ENCODE measurements at places on chromosomes 5 and 9.
A peak's percentile ranks its signal among the peaks of the same experiment; 100 is the strongest.

GRCh38 chr5:123530728-123531127 lies 18.8 kb downstream of the CSNK1G3 start:
- DNase-seq = no peak

DNA sequence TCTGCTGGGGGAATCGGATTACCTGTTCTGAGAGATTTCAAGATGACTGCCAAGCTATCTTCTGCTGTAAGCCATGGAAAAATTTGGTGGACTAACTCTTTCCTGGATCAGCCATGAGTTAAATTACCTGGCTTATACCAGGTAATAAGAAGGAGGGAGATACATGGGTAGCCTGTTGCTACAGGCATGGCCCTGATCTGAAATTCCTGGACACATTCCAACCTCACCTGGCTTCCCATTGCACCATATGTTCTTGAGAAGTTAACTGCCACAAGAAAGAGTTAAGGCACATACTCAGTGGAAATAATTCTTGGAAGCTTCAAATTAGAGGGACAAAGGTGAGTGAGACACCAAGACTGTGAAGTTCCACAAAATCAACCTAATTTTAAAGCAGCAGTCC lies 371.3 kb downstream of the ACTL7B start:
- DNase-seq = no peak

- DNase-seq = no peak
These were observed 361.7 kb upstream of the FTMT start for GRCh38 chr5:121489972-121490371.

- DNase-seq = no peak
These were observed 105.9 kb downstream of the DPYSL3 start for GRCh38 chr5:147403651-147404640.

DNA sequence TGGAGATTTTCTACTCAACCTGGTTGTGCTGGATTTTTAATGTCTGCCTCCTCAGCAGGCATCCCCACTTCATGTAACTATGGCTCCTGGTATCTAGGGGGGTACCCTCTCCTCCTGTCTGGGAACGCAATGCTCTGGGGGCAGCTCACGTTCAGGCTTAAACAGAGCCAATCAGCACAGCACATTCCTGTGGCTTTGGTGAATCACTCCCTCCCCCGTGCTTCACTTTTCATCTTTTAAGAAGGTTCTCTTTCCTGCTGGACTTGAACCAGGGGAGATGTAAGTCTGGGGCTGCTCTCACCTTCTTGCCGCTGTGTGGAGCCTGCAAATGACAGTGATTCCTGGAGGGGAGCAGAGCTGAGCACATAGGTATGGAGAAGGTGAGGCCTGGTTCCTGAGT lies 101.2 kb downstream of the MSX2 start:
- DNase-seq = no peak

DNA sequence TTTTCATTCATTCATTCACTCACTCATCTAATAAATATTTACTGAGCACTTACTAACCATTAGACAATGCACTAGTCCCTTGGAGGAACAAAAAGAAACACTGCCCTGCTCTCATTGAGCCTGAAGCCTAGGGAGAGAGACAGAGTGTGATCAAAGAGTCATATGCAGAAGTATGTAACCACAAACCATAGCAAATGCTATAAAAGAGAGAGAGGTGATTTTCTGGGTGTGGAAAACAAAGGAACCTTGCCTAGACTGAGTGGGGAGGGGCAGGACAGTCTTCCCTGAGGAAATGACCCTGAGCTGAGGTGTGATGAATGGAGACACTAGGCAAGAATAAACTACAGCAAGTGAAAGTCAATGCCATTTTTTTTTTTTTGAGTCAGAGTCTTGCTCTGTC lies 10.8 kb upstream of the ADRA1B start:
- no peak for DNase-seq

GRCh38 chr5:32061236-32061635 lies 112.9 kb downstream of the GOLPH3 start:
- no peak for DNase-seq

GRCh38 chr9:101034222-101034621 lies 5.7 kb downstream of the PLPPR1 start:
- DNase-seq = no peak

DNA sequence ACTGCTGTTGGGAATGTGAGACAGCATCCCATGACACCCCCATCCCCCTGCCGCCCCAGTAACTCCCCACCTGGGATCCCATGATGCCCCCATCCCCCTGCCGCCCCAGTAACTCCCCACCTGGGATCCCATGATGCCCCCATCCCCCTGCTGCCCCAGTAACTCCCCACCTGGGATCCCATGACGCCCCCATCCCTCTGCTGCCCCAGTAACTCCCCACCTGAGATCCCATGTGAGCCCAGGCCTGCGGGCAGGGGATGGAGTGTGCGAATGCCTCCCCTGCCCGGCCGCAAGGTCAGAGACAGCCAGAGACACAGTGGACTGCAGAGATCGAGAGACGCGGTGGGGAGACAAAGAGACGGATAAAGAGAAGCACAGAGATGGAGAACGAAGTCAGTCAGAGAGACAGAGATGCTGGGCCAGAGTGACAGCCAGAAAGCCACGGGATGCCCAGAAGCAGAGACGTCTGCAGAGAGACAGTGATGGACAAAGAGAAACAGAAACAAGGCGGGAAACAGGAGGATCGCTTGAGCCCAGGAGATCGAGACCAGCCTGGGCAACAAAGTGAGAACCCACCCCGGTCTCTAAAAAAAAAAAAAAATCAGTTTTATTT lies 992 bp downstream of the SH2D3C start:
- no peak for DNase-seq

DNA sequence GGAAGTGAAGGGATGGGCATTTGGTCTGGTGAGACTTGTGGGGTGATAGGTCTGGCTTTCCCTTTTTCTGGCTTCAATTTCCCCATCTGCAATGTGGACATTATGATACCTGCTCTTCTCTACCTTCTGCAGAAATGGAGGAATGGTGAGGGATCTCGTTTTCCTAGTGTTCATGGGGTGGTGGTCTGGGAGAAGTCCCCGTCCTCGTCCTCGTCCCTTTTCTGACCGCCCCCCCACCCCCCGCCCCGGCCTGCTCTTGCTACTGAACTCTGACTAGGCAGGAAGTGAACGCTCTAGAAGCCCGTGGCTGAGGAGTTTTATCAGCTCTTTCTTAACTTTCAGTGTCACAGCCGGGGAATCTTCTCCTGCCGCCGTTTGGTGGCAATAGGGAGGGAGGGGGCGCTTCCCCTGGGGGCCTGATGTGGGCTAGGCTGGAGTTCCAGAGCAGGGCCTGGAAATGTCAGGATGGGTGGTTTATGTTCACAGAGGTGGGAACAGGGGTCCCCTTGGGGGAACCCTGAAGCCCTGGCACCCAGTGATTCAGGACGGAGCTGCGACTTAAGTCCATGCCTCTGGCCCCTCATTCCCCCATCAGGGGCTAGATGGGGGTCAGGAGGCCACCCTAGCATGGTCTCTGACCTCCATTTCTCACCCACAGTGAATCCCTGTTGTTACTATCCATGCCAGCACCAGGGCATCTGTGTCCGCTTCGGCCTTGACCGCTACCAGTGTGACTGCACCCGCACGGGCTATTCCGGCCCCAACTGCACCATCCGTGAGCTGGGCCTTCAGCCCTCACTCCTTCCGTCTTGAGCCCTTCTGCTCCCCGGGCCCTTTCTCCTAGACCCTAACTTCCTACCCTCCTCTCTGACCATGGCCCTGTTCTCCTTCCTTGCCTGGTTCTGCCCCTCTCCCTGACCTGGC lies 6.7 kb downstream of the PTGS1 start:
- no peak for DNase-seq

DNA sequence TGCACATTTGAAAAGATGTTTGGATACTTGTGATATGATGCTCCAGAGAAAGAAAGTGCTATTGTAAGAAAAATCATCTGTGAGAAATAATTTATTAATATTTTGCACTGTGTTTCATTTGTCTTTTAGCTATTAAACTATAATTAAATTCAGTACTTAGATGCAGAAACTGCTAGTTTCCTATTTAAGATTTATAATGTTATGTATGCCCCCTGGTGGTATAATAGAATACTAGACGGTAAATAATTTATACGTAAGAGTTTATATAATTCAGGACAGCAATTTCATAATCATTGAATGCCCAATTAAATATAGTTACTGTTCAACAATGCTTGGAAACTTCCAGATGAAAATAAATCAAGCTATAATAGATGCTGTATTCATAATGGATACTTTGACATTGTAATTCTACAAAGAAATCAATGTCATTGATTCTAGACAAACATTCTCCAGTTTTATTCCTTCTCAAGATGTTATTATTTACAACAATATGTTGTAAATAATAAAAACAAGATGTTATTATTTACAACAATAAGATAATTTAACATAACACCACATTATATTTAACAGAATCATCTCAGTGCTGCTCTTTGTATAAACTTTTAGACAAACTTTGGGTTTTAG lies 101.0 kb downstream of the TMEM232 start:
- no peak for DNase-seq

- DNase-seq = peak; percentile 30
These were observed 43.4 kb upstream of the CDKN2B start for GRCh38 chr9:22052376-22052945.

DNA sequence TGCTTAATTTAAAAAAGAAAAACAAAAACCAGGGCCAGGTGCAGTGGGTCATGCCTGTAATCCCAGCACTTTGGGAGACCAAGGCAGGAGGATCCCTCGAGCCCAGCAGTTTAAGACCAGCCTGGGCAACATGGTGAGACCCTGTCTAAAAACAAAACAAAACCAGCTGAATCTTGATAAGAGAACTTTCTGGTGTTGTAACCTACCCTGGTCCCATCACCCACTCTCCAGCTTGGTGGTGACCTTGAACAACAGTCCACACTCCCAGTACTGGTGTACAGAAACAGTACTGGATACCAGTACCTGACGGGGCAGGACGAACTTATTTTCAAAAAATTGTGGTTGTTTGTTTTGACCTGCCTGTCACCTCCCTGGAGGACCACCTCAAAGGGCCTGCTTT lies 30.9 kb downstream of the CLTA start:
- DNase-seq = no peak

- DNase-seq = no peak
These were observed 16.1 kb upstream of the TMED7 start for GRCh38 chr5:115641948-115642347.

- no peak for DNase-seq
These were observed 215.3 kb downstream of the NFIB start for GRCh38 chr9:14098486-14099180.

- no peak for DNase-seq
These were observed 3.9 kb upstream of the IL5 start for GRCh38 chr5:132547269-132547668.

DNA sequence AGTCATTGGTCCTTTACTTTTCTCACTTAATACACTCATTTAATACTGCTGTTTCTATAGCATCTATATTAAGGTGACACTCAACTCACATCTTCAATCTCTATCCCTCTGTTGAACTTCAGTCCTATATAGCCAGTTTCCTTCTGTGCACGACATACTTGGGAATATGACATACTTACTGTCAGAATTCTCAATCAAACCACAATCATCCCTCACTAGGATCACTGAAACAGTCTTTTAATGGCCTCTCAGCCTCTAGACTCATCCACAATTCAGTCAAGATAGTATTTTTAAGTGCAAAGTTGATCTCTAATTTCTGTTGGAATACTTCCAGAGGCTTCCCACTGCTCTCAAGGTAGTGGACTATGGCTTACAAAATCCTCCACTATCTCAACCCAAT lies 251.0 kb upstream of the MEF2C start:
- DNase-seq = no peak

GRCh38 chr5:175862131-175863012 lies 9.0 kb upstream of the CPLX2 start:
- DNase-seq = no peak

- DNase-seq = no peak
These were observed 135.5 kb downstream of the CEMIP2 start for GRCh38 chr9:71632776-71633175.

DNA sequence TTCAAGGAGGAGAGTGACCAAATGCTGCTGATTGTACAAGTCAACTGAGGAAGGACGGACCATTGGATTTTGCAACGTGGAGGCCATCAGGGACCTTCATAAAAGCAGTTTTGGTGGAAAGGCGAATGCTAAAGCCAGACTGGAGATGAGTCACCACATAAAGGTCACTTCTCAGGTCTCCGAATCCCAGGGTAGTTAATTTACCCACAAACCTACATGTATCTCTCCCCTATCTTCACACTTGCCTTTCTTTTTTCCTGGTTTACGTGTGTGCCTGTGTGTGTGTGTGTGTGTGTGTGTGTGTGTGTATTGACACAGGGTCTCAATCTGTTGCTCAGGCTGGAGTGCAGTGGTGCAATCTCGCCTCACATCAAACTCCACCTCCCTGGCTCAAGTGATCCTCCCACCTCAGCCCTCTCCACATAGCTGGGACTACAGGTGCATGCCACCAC lies 4.6 kb upstream of the CTNNA1 start:
- DNase-seq = no peak

- no peak for DNase-seq
These were observed 45.8 kb downstream of the PLPP7 start for GRCh38 chr9:131335368-131335755.

GRCh38 chr9:80501635-80502034 lies 929.9 kb downstream of the TLE4 start:
- no peak for DNase-seq

- DNase-seq = no peak
These were observed 13.5 kb upstream of the FREM1 start for GRCh38 chr9:14923701-14924100.

DNA sequence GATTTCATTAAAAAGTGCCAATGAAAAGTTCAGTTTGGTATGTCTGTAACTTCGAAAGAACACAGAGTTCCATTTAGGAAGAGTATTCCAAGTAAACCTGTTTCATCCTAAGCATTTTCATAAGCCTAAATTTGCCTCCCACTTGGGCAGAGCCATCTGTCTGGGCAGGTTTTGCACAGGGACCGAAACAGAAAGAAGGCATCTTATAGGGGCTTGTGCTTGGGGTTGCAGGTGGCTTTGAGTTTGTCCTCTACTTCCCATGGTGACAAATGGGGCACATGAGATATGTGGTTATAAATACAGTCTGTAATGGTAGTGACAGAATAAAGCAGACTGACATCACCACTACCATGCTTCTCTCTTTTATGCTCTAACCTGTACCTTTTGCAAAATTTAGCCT lies 63.7 kb downstream of the MCTP1 start:
- no peak for DNase-seq

DNA sequence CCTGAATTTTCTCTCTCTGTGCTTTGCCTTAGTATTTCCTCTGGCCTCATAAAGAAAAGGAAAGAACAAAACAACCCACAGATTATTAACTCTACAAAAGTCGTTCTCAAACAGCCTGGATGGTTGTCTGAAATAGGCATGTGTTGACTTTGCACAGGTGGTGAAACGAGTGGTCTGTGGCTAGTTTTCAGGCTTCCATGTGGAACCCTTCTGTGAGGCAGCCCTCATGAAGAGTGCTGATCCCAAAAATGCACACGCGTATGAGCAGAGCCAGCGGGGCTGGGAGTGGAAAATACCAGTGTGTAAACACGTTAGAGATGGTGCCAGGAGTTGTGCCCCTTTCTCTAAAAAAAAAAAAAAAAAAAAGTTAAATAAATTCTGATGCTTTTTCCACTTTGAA lies 4.9 kb upstream of the PSAT1 start:
- DNase-seq = no peak

- peak; percentile 31 for DNase-seq
These were observed 826 bp downstream of the GPRIN1 start for GRCh38 chr5:176608937-176609723.
